ENCODE measurements at places on chromosomes 11 and 22. TPM values are rescaled to one million over a fixed set of nuclear protein-coding genes. Genes with fewer than 3 reads are reported as not detected.

DNA sequence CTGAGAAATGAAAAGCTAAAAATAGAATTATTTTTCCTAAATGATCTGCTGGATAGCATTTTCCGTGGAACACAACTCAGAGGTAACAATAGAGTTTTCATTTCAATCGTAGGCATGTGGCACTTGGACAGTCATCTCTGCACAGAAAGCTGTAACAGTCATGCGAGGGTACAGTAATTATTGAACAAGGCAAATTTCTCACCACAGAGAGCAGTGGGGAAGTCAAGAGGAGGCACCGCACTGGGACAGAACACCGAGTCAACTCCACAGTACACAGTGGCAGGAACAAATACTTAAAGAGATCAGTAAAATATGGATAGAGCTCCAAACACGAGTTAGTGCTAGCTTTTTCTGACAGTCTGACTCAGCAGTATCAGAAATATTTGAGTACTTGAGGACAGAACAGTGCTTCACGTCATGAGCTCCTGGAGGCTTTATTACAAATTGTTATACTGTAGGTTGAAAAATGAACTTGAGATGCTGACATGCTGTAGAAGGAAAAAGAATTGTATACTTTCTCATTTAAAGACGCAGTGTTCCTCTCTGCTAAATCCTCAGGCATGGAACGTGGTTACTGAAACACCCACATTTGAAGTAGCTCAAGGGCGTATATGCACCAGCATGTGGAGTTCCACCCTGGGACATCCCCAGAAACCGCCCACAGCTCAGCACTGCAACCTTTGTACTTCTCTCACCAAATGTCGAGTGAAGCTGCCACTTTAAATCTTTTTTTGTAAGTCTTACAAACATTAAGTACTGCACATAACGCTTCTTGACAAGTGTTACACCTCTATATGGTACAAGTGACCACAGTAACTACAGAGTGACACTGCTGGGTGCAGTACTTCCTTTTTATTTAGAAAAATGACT is 27.4 kb upstream of the YPEL1 start:
- no peak for DNase-seq

DNA sequence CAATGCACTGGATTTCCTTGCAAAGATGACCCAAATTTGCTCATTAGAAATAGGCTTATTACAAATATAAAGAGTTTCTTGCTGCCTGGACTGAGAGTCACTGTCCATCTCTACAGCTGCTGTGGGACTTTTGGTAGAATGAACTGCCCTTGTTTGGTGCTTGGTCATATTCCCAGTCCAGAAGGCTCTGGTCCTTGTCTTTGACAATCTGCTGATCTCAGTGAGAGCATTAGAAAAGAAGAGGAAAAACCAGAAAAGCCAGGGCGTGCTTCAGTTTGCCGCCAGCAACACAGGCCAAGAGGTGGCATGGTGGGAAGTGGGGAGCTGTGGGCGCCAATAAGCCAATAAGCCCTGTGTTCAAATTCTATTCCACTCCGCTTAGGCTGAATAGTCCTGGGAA is 48.2 kb upstream of the PARVA start:
- no peak for DNase-seq

DNA sequence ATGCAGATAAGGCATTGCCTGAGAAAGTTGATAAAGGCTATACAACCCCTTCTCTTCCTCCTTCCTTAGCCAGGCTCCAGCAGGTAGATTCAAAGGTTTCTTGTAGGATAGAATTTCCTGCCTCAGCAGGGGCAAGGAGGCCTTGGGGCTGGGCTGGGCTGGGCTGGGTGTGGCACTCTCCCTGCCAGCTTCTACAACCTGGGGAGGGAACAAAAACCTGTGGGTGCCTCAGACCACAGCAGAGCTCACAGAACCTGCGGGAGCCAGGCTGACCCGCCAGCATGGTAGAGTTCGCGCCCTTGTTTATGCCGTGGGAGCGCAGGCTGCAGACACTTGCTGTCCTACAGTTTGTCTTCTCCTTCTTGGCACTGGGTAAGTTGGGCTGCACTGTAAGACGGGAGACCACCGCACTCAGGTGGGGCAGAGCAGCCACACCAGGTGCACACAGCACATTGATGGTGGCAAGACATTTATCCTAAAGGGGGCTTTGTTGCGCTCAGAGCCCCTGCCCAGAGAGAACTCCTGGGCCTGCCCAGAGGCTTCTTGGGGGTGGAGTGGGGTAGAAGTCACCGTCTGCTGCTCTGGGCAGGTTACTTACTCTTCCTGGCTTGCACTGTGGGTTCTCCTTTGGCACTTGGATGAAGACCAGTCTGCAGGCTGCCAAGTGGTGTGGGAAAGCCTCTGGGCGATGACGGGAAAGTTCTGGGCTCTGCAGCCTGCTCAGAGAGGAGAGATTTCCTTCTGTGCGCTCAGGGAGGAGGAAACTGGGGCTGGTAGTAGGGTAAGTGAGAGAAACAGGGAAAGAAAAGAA is at the start of gene MOGAT2:
Gene MOGAT2 (plus strand): TSS at position 231 of the 811 bp plus-strand sequence. CDS start 51 bp downstream, at position 282.
- DNase-seq, result no peak

Gene ST13
- 154 TPM for polyA plus RNA-seq

Gene SCGB2A2
- polyA plus RNA-seq, result not detected

Gene OR4A16
- not detected for polyA plus RNA-seq

Gene SYCE3
- polyA plus RNA-seq, result not detected

Gene TRIM51
- not detected for polyA plus RNA-seq

DNA sequence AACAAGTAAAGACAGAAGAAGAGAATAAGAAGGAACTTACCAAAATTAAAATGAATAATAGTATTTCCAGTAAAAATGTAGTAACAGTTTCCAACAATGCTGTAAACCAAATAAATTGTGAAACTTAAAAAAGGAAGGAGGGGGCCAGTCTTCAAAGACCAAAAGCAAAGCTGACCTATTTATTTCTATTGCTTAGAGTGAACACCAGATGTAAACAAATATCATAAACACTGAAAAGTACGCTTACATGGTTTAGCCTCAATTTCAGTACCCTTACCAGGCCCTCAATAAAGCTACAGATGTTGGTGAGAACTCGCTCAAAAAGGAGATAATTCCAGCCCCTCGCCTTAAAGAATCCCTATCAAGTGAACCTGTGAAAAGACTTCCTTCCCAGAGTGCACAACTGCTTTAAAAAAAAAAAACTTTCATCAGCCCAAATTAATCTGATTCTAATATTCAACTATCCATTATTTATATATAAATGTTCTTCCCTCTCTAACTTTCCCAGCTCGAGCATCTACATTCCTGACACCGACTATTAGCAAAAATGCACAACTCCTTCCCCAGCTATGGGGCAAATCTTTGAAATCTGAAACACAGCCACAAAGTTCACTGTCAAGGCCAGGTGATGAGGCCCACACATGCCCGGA is 2.4 kb downstream of the PHF21A start:
- no peak for DNase-seq

Measured in K562 (cell line).